ENCODE measurements at places on chromosomes 7 and 10. TPM values are rescaled to one million over a fixed set of nuclear protein-coding genes. Genes with fewer than 3 reads are reported as not detected.
A peak's percentile ranks its signal among the peaks of the same experiment; 100 is the strongest.

SEC31B gene
- total RNA-seq: 13.5 TPM

DNA sequence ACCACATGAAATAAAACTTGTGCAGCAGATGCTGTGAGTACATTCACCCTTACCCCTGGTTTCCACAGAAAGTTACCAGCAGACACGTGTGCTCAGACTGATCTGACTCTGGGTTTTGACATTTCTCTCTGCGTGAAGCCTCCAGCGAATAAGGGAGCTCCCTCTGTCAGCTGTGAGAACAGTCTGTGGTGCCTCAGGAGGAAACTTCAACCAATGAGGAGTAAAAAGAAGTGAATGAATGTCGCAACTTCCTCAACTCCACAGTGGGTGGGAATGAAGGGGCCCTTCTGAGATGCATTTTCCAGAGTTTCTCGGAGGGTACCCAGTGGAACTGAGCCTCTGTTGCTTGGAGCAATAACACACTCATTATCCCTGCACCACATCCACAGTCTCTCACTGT is 743.4 kb downstream of the TNS3 start:
- DNase-seq: no peak

DNA sequence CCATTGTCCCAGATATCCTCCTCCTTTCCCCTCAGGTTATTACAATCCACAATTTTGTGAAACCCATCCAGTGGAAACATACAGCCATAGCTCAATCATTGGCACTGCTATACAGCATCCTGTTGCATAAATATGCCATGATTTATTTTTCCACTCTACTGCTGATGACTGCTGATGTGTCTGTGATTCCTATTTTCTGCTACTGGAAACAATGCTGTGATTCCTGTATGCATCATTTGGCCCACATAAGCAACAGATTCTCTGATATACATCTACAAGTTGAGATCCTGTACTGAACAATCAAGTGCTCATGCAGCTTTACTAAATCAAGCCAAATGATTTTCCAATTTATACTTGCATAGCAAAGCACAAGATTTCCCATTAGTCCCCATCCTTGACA is 39.6 kb downstream of the CUL2 start:
- DNase-seq: no peak

- no peak for DNase-seq
These were observed 38.6 kb downstream of the VOPP1 start for GRCh38 chr7:55533729-55534080.

- DNase-seq: no peak
These were observed 72.4 kb upstream of the CHST15 start for GRCh38 chr10:124165827-124166226.

GRCh38 chr7:47932466-47933037 is 15.7 kb downstream of the PKD1L1 start:
- DNase-seq: no peak

GRCh38 chr7:28536259-28536658 is 123.9 kb downstream of the CREB5 start:
- DNase-seq: peak; percentile 26

ELAPOR2 gene
- 10.9 TPM for total RNA-seq

DNA sequence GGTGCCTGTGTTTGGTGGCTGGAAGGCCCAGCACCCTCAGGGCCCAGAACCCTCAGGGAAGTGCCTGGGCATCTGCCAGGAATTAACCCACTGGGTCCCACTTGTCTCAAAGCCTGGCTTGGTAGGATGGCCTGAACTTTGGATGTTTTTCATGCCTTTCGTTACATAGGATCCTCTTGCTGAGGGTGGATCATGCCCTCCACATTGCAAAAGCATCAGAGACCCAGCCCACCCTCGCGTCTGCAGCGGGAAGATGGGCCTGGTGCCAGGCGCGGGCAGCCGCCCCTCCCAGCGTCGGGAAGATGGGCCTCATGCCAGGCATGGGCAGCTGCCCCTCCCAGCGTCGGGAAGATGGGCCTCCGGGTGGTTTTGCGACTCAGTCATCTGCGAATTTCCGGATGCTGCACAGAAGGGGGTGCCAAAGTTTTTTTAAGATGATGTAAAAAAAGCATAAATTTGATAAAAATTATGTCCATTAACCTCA is 51.9 kb upstream of the PRKAR1B start:
- no peak for DNase-seq

TAS2R4 gene
- total RNA-seq: 1.0 TPM

DNA sequence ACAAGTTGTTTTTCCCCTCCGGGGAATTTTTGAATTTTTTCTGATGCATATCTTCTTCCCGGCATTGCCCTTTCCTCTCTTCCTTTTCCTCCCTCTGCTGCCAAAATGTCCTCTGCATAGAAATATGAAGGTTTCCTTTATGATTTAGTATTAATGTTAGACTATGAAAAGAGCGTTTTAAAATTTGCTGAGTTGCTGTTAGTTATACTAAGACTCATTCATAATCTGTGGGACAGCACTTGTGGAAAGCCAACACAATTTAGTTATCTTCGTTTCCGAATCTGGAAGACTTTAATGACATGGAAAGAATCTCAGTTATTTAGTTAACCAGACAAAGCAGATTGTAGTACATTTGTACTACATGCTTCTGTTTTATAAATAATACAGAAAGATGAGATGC is 25.0 kb downstream of the POU6F2 start:
- DNase-seq: no peak

DNA sequence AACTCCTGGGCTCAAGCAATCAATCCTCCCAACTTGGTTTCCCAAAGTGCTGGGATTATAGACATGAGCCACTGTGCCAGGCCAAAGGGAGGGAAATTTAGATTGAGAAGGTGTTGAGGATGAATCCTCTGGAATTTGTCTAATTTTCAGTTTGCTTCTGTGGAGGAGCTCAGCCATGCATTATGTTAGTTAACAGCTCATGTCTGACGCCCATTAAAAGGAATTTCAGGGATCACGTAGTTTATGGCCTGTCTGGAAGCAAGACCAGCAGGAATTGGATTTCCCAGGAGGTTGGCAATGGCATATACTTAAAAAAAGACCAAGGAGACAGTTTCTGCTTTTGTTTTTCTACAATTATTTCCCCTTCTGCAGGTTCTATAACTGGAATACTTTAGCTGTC is 165.7 kb downstream of the OTUD1 start:
- no peak for DNase-seq

DNA sequence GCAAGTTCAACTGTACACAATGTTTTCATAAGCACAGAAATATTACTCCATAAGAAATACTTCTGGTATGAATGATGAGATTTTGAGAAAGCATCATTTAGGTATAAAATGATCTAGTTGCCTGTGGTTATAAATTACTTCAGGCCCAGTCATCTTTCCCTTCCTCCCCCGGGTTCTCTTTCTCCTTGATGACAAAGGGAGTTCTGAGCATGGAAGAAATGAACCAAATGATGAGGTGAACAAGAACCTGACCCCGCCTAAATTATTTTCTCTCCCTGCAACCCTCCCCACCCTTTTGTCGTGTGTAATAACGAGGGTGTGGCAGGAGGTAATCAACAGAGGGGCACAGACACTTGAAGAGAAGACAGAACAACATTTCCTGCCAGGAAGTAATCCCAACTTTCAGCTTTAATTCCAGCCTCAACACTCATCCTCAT is 319.6 kb upstream of the SP8 start:
- no peak for DNase-seq

DNA sequence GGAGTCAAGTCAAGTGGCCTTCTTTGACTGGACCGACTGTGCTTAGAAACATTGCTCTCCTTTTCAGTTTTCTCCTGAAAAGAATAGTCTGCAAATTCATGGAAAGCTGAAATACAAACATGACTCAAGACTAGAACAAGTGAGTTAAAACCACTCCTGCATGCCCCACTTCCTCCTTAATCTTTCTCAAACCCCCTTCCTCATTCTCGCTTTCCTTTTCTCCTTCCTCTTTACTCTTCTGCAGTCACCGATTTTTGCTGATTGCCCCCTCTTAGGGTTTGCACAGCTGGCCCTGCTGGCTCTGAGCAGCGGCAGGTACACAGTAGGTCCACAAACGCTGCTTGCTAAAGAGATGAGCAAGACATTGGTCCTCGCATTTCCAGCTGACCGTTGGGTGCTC is 34.8 kb upstream of the MKI67 start:
- no peak for DNase-seq

VAX1 gene
- total RNA-seq: not detected

DNA sequence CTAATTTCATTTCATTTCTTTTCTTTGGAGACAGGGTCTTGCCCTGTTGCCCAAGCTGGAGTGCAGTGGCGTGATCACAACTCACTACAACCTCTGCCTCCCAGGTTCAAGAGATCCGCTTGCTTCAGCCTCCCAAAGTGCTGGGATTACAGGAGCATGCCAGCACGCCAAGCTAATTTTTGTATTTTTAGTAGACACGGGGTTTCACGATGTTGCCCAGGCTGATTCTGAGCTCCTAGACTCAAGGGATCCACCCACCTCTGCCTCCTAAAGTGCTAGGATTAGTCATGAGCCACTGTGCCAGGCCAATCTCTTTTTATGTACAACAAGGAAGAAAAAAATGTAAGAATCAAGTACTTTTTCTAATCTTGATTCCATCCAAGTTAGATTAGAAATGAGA is 10.7 kb upstream of the KMT2E start:
- DNase-seq: no peak

DNA sequence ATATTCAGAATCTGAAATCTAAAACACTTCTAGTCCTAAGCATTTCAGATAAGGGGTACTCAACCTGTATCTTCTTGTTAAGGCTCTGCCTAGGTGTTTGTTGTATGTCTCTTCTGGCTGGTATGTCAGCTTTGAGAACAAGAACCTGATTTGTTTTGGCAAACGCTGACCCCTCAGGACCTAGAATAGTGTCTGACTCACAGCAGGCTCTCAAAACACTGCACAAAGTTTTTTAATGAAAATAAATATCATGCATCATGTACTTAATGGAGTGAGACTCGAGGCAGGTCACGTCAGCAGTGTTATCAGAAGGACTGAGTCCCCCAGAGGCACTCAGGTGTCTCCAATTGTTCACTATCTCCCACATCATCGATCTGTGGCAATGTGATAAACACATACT is 99.1 kb downstream of the GLI3 start:
- no peak for DNase-seq

HABP2 gene
- 296 TPM for total RNA-seq

NANOS1 gene
- 0.60 TPM for total RNA-seq

GRCh38 chr10:96413151-96413787 is 54.5 kb upstream of the OPALIN start:
- no peak for DNase-seq

GRCh38 chr7:80640846-80641245 is 2.4 kb downstream of the CD36 start:
- DNase-seq: no peak

ASAH2B gene
- 4.8 TPM for total RNA-seq

FRMD4A gene
- total RNA-seq: 55.4 TPM

DNA sequence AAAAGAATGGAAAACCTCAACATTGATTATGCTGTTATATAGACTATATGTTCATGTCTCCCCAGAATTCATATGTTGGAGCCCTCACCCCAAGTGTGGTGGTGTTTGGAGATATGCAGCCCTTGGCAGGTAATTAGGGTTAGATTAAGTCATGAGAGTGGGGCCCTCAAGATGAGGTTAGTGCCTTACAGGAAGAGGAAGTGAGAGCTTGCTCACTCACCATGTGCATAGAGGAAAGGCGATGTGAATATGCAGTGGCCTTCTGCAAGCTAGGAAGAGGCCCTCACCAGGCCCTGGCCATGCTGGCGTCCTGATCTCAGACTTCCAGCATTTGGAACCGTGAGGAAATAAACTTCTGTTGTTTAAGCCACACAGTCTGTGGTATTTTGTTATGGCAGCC is 14.8 kb downstream of the ZNF33A start:
- no peak for DNase-seq

ZNF425 gene
- total RNA-seq: 2.8 TPM

DNA sequence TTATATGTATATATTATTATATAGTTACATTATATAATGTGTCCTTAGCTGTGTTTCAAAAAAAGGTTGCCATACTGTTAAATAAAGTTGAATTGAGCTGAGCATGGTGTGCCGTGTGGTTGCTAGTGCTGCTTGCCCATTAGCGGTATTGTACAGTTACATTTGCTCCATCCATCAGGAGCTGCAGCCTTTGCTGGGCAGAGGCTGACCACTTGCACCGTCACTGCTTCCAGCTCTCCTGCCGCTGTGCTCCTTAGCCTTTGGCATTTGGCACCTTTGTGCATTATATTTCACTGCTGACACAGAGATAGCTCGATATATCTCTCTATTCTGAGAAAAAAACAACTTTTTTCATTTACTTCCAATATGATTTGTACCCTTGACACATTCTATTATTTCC is 372.2 kb downstream of the PHTF2 start:
- no peak for DNase-seq

GRCh38 chr7:35825974-35826373 is 25.1 kb downstream of the SEPTIN7 start:
- no peak for DNase-seq

GRCh38 chr7:55060636-55061022 is 41.8 kb downstream of the EGFR start:
- DNase-seq: no peak

- DNase-seq: no peak
These were observed 54.8 kb downstream of the SEC23IP start for GRCh38 chr10:119947300-119947699.

DNA sequence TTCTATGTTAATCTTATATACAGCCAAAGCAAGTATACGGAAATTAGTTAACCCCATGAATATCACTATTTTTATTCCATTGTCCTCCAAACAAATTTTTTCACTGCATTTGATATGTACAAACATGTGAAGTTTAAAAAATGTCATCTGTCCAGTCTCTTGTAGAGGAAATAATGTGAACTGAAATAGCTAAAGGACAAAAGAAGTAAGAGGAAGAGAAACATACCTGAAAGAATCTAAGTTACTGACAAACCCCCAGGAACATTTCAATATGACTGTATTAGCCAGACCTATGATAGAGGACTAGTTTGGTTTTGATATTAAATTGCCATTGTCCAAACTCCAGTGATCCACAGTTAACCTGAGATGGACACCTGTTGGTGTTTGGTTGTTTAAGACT is 80.6 kb downstream of the NRCAM start:
- no peak for DNase-seq

KCNIP2 gene
- 2.5 TPM for total RNA-seq

DNA sequence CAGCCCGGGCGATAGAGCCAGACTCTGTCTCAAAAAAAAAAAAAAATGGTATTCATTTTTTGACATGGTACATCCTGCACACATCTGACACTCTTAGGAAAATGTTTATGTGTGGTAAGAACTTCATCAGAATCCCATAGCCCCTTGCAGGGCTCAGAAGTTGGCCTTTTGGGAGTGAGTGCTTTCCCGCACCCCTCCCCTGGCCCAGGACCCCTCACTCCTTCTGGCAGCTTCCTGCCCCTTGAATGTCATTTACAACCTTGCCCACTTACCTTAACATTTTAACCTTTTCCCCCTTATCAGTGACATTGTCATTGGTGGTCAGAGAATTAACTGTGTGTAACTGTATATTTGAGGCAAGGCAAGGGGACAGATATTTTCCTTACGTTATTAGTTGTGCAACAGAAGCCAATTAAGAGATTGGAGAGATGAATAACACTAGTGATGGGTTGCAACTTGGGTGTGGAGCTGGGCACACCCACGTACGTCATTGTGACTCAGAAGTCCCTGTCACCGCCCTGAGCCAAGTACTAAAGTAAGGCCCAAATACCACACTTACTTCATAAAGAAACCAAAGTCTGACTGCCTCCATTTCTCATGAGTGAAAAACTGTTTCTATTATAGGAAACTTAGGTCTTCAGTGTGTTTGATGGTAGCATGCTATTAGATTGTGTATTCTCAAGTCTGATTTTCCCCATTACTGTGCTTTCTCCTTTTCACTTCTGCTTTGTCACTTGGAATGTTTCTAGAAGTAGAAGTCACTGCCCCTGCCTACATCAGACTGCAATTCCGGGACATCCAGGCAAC is 31.6 kb downstream of the OGDH start:
- no peak for DNase-seq

All from mucosa of gallbladder (tissue), 1 donor.